Activated effector memory CD4-positive, alpha-beta T cell treated with Interleukin-2 at 50 U/mL for 16 hours (primary cell): ENCODE measurements at places on chromosomes 3 and 15.

DNA sequence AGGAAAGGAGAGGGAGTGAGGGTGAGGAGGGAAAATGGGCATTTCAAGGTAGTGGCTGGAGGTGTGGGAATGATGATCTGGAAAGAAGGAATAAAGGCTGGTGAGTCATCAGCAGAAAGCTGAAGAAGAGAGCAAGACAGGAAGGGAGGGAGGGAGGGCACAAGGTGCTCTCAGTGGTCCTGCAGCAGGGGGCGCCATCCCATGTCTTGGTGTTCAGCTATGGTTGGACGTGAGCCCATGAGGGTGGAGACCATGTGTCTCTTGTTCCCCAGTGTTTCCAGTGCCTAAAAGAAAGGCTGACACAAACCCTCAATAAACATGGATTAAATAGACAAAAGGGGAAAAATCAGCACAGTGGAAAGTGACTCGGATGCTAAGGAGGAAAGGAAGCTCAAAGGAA lies 228.5 kb downstream of the NTRK3 start:
- no peak for DNase-seq

GRCh38 chr3:197994736-197995135 lies 34.7 kb downstream of the LMLN start:
- DNase-seq: no peak

GRCh38 chr3:31676556-31676955 lies 143.8 kb downstream of the STT3B start:
- DNase-seq: no peak

GRCh38 chr15:89668171-89668570 lies 11.0 kb downstream of the PLIN1 start:
- DNase-seq: no peak

DNA sequence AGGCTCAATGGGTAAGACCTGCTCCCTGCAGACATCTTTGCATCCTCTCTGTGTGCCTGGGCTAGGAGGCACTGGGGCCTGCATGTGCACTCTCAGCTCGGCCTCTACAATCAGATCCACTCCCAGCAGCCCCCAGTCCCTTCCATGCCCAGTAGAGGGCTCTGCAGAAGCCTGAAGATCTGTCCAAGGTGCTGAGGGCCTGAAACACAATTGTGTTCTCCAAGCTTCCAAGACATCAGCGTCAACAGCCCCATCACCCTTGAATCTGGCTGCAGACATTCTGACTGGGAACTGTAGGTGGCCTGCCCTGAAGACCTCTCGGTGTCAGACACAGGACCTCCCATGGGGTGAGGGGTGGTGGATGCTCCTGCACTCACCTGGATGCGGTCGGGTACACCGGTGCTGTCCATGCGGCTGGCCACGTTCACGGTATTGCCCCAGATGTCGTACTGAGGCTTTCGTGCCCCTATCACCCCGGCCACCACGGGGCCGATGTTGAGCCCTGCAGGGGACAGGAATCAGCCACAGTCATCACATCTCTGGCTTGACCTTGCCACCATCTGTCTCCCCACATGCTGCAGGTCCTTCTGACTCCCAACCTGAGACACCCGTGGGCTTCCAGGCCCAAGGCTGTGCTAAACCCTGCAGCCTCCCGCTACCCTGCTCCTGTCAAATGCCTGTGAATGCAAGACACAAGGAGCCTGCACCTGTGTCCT lies 84.7 kb downstream of the SEC22A start:
- DNase-seq: no peak

DNA sequence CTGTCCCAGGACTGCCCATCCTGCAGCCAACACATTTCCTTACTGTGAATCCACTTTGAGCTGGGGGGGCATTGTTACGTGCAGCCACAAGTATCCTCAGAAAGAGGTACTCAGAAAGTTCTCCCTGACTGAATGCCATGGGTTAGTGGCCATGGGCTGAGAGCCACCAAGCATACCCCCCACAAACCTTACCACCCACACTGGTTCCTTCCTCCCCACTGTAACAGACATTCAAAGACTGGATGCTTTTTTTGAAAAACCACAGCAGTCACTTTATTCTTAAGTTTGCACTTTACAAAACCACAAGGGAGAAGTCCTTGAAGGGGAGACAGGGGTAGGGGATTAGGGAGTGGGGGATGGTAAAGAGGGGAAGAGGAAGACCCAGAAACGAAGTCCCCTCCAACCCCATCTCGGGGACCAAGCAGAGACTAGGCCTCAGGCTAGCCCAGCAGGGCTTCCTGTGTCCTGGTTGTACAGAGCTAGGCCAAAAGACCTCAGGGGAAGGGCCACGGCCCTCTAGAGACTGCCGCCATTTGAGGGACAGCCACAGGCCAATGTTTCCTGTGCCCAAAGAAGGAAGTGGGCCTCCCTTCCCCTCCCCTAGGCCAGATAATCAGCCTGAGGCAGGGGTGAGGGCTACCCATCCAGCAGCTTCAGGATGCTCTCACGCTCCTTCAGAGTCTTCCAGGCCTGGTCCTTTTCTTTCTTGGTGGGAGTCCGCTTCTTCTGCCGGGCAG lies 10.1 kb upstream of the CAMK1 start:
- no peak for DNase-seq

GRCh38 chr15:28002867-28003266 lies 96.2 kb downstream of the OCA2 start:
- no peak for DNase-seq

- DNase-seq: no peak
Measured at GRCh38 chr3:133763797-133764683, 17.8 kb downstream of the TF start.

- DNase-seq: no peak
Measured at GRCh38 chr15:87604857-87605446, 651.6 kb downstream of the NTRK3 start.

DNA sequence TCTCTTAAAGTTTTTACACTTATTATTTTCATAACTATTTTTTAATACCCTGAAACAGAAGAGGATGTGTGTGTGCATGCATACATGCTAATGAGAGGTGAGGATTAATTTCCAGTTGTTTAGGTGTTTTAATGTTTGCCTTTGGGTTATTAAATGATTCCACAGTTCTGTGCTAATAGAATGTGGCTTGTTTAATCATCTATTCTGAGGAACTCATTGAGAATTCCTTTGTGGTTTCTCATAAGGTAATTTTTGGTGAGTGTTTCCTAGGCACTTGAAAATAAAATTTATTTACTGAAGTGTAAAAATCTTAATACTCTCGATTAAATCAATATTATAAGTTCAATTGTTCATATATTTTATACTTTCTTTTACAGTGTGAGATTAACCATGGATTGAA lies 38.0 kb downstream of the STAC start:
- no peak for DNase-seq

DNA sequence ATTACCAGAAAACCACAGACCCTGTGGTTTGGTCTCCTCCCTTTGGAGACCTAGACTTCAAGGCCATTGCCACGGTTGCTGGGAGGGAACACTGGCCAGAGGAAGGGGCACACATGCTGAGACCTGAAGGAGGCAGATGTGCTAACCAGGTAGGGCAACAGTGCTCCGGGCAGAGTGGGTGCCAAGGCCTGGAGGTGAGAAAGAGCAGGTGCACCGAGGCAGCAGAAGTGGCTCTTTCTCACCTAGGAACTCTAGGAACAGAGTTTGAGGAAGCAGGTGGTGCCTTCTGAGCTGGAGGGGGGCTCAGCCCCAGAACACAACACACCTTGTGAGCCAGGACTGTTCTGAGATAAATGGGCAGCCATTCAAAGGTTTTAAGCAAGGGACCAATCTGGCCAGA lies 106.1 kb downstream of the MEGF11 start:
- DNase-seq: no peak

GRCh38 chr3:194736277-194736895 lies 50.7 kb downstream of the FAM43A start:
- no peak for DNase-seq

GRCh38 chr3:152319831-152320617 lies 51.3 kb downstream of the MBNL1 start:
- no peak for DNase-seq
